ENCODE measurements at places on chromosomes 2 and 18.

DNA sequence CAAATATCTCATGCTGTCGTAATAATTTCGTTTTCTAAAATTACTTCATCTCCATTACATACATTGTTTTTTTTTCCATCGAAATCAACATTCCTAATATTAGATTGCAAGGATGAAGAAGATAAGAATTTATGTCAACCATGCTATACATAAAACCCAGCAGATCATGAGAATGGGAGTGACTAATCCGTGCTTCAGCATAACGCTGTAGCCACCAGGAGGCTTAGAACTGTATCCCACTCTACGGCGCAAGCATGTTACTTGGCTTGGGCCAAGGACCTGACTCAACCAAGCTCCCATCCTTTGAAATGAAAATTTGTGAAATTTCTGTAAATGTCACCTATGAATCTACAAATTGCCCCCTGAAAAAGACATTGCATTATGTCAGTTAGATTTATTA is 392.5 kb downstream of the FIGN start:
- no peak for DNase-seq

DNA sequence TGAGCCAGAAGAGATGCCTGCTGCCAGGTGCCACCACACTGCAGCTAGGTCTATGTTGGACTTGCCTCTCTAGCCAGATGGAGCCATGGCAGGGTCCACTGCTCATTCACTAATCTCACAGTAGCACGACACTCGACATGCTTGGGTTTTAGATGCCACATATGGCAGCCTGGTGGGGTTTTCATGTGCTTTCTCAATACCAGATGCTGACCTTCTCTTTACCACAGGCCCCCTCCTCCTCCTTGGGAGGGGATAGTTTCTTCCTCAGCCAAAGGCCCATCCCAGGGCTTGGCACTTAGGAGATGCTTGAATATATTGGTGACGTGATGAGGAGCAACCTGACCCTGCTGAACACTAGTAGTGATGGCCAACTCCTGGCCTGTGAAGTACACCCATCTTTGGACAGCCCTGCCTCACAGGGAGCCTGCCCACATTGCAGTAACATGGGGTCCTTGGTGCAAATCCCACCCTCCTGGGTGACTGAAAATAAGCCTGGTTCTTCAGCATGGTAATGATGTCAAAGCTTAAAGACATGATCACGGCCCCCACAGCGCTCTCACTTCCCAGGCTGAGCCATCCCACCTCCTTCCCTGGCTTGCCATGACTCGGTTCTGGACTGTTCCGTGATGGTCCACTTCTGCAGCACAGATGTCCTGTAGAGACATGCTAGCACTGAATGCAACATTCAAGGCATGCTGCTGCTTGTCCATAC is 227.5 kb downstream of the SH3RF3 start:
- DNase-seq: no peak

GRCh38 chr2:191189112-191189635 is 38.4 kb upstream of the STAT4 start:
- DNase-seq: no peak

- DNase-seq: no peak
Measured at GRCh38 chr2:241910604-241911520, 41.3 kb downstream of the RTP5 start.

DNA sequence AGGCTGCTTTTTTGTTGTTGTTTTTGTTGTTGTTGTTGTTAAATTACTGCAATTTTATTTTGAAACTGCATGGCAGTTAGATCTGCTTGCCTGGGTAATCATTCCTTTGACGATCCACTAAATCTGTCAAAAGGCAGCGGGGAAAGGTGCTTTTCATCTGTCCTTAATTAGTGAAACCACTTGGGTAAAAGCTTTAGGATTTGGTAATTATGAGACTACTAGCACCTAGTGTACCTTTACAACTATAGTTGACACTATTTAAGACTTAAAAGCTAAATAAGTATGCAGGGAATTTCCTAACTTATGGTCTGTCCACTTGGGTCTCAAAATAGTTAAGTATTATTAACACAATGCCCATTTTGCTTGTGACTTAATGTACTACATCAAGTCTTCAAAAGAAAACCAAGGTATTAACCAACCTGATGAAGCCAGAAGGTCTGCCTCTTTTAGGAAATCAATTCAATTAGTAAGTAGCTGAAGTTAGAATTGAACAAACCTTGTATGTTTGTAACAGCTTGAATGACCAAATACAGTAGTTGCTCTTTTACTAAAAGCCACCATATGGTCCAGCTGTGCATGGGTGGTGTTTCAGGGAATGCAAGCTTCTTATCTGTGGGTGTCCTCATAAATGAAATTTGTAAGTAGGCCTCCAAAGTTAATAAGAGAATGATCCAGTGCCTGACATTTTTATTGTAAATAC is 44.8 kb downstream of the NAB1 start:
- no peak for DNase-seq
